ENCODE measurements at places on chromosomes 5 and 9. TPM values are rescaled to one million over a fixed set of nuclear protein-coding genes. Genes with fewer than 3 reads are reported as not detected.

EPB41L4B gene
- 20.2 TPM for total RNA-seq

CCL21 gene
- not detected for total RNA-seq

HRH2 gene
- not detected for total RNA-seq

CFAP90 gene
- total RNA-seq, result not detected

NDUFA8 gene
- total RNA-seq, result 52.5 TPM

DNA sequence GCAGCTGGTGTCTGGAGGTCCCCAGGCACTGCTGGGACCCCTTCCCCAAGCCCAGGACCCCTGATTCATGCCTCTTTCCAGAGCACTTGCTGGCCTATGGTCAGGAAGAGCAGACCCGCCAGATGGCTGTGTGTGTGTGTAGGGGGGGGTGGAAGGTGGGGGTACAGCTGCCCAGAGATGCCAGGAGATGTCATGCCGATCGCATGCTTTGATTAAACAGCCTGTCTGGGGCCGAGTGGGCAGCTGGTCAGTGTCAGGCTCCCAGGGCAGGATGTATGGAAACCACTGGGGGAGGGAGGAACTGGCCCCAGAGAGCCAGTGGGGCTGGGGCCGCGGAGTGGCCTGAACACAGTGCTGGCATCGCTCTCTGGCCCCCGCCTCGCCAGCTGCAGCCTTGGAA, 23.7 kb downstream of the RXRA start:
- no peak for DNase-seq

DNA sequence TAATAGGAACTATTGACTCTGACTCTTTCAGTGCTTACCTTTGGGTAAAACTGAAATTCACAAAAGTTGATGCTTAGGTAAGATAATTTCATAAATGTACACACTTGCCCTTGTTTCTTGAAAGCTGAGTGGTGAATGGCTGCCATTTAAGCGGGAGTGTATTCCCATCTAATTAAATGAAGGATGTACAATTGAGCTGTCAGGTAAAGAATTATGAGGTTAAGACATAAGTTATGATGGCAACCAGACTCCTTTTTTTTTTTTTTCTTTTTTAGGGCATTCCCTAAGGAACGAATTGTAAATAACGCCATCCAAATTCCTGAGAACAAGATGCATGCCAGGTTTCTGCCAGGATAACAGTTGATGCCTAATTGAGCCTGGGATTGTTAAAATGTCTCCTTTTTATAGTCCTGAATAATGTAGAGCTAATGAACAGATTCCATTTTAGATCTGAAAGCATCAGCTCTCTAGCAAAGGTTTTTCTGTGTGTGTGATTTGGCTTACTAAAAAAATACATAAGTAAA, 199.7 kb downstream of the ISL1 start:
- no peak for DNase-seq

- DNase-seq, result no peak
Observed at GRCh38 chr9:79651251-79651795, 79.6 kb downstream of the TLE4 start.

DNA sequence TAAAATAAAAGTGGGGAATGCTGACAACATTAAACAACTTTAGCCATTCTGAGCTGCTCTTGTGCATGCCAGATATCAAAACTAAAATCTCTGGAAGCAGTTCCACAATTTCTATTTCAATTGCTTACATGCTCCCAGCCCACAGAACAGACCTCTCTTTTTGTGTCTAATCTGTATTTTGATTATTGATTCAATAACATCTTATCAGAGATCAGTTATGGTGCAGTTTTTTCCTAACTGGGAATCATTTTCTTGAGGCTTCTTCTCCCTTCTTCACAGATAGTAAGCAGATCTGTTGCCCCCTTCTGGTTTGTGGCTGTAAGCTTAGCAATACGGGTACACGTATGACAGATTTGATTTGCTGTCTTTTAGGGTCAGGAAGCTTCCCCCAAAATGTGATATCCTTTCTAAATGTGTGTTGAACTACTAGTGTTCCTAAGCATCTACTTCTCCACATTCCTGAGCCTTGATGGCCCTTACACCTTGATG, 39.4 kb downstream of the MRPS27 start:
- DNase-seq, result peak; percentile 47
